ENCODE measurements at places on chromosomes 6 and 20.

DNA sequence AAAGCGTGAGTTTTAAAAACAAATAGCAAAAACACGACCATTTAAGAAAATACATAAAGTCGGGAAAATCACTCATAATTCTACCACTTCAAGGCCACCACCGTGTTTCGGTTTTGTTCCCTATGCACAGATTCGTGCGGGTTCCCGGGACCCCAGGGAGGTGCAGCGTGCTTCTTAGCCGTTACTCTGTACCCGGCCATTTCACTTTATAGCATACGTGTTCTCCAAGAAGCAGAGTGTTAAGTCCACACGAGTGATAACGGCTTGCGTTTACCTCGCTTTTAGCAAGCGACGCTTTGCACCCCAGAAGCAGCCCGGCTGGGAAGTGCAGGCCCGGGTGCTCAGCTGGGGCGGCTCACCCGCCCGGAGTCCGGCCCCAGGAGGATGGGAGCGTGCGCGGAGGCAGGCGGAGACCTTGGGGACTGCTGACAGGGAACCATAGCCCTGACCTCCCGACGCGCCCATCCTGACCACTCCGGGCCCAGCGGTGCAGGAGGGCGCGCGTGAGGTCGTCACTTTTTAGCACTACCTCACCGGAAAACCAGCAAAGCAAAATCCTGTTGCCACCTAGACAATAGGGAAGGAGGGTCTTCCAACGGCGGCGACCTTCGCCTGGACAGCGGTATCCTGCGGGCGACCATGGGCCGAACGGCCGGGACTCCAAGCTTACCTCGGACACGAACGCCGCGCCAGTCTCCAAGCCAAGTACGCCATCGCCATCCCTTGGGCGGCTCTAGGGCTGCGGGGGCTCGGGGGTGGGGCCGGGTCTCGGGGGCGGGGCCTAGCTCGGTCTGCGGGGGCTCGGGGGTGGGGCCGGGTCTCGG is at the start of gene ECI2:
Gene ECI2, minus strand, starts transcription at position 735 of the 824 bp plus-strand sequence. Its CDS starts 15 bp downstream, at position 720.
- peak; percentile 14 for DNase-seq

GRCh38 chr6:157708933-157709332 is 114.1 kb upstream of the SNX9 start:
- no peak for DNase-seq

GRCh38 chr20:53162251-53162835 is 190.2 kb downstream of the TSHZ2 start:
- DNase-seq = peak; percentile 60

- peak; percentile 48 for DNase-seq
Observed at GRCh38 chr6:97394160-97394748, 111.2 kb upstream of the MMS22L start.

DNA sequence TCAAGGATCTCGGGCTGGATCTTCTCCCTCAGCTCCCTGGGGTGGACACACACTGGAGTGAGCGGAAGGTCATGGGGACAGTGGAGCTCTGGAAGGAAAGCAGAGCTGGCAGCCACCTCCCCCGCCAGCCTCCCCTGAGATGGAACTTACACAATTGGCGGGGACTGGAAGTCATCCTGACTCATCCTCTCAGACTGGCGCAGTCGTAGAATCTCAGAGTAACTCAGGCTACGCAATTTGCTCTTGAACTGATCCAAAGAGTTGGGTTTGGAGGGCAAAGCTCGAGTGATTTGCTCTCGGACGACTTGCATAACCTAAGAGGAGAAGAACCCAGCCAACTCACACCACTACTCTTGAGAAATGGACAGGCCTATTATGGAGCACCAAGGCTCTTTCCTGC is 34.8 kb downstream of the ELMO2 start:
- DNase-seq = no peak

GRCh38 chr6:147776631-147777213 is 268.2 kb downstream of the SAMD5 start:
- DNase-seq = no peak

- peak; percentile 17 for DNase-seq
Observed at GRCh38 chr6:75673884-75674283, 72.2 kb downstream of the SENP6 start.

GRCh38 chr6:40719671-40720374 is 132.7 kb upstream of the LRFN2 start:
- peak; percentile 6 for DNase-seq

DNA sequence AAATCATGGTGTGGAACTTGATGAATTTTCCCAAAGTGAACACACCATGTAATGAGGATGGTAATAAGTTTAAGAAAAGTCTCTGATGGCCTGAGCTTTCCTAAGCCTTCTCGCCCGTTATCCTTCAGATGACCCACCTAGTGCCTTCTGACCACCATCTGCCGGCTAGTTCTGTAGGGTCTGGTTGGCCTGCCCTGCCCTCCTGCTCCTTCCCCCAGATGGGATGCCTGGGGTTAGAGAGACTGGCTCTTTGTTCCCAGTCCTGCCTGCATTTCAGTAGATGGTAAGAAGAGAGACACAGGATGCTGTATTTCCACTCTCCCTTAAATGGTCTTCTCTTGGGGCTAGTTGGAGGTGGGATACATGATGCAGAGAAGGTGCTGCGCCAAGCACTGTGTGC is 43.0 kb downstream of the TIAM2 start:
- DNase-seq = no peak

DNA sequence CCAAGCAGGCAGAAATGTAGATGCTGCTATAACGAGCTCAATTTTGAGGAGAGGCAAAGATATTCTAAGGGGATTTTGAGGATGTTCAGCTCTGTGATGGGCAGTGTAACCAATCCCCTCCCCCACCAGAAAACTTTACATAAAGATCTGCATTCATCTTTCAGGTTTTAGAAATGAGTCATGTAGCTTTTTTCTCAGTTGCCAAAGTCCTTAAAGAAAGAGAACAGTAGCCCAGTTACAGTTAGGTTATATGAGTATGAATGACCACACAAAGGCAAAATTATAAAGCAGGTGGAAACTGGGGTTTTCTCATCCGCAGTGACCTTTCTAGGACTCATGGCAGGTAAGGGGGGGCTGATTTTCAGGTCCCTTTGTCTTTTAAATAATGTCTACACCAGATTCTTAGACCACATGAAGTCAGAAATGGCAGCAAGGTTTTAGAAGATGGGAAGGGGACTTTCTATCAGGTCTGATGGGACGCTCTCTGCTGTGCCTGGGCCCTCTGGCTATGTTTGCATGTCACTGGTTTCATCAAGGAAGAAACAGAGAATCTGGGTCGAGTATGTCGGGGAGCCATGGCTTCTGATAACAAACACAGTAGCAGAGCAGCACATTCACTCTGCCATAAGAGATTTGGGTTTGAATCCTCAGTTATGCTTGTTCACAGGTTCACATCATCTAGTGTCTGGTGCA is 94.7 kb downstream of the CLIC5 start:
- no peak for DNase-seq

DNA sequence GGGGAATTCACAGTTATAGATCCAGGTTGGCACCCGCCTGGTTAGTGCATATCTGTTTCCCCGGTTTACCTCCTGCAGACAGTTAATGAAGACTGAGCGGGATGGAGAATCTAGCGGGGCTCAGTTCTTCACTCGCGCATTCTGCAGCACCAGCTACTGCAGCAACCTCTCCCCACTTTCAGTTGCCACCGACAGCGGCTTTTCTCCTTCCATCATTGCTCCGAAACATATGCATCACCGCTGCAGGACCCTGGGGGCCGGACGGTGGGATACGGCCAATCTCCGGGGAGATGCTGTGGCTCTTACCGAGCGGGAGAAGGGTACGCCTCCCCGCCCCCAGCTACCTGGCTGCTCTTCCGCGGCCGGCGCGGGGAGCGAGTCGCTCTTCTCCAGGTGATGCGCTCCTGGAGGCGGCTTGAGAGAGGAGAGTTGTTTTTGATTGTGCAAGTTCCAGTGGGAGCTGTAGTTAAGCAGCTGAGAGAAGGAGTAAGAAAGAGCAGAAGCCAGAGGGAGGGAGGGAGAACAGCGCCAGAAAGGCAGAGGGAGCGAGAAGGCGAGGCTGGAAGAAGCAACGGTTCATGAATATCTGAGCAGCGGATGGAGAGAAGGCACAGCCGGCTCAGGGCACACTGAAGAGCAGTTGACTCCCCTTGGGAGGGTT is at the start of gene SGK1:
Gene SGK1, minus strand, starts transcription at position 642 of the 661 bp plus-strand sequence. CDS start 652 bp downstream, outside the sequence.
- DNase-seq = no peak

GRCh38 chr6:37354526-37355384 is 972 bp downstream of the RNF8 start:
- DNase-seq = no peak

- DNase-seq = no peak
Observed at GRCh38 chr20:2136275-2136674, 34.6 kb downstream of the STK35 start.

GRCh38 chr6:156189195-156189594 is 588.0 kb upstream of the ARID1B start:
- no peak for DNase-seq

- no peak for DNase-seq
Observed at GRCh38 chr6:44859901-44860410, 468.2 kb upstream of the RUNX2 start.

DNA sequence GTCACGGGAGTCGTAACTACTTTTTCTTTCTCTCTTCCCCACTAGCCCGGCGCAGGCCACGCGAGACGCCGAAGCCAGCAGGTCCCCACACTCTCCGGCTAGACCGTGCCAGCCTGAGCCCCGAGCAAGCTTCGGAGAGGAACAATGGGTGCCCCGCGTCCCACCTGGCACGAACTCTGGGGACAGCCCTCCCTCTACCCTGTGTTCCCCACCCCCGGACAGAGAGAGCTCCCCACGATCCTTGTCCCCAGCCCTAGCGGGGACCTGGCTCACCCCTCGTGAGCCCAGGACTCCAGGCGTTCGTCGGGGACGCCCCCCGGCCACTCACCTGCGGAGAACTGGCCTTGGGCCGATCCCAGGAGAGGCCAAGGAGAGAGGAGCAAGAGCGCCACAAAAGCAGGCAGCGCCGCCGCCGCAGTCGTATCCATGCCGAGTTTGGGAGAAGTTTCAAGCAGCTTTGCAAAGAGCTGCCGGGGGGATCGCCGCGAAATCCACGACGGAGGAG is 416 bp downstream of the PTPRK start:
- no peak for DNase-seq

DNA sequence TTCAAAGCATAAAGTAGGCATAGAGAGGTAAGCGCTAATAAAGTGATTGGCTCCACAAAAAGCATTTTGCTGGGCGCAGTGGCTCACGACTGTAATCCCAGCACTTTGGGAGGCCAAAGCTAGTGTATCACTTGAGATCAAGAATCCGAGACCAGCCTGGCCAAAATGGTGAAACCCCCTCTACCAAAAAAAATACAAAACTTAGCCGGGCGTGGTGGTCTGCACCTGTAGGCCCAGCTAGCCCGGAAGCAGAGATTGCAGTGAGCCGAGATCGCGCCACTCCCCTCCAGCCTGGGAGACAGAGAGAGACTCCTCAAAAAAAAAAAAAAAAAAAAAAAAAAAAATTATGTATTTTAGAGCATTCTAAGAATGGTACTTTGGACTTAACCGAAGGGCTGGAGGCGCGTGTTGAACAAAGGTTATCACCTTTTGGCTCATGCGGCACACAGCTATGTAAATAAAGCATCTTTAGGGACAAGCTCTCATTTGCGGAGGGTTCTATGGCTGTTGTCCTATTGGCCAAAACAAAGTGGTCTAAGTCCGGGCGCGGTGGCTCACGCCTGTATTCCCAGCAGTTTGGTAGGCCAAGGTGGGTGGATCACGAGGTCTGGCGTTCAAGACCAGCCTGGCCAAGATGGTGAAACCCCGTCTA is 17.4 kb downstream of the HFE start:
- no peak for DNase-seq

- no peak for DNase-seq
Observed at GRCh38 chr6:2958331-2958711, 13.0 kb downstream of the SERPINB6 start.

DNA sequence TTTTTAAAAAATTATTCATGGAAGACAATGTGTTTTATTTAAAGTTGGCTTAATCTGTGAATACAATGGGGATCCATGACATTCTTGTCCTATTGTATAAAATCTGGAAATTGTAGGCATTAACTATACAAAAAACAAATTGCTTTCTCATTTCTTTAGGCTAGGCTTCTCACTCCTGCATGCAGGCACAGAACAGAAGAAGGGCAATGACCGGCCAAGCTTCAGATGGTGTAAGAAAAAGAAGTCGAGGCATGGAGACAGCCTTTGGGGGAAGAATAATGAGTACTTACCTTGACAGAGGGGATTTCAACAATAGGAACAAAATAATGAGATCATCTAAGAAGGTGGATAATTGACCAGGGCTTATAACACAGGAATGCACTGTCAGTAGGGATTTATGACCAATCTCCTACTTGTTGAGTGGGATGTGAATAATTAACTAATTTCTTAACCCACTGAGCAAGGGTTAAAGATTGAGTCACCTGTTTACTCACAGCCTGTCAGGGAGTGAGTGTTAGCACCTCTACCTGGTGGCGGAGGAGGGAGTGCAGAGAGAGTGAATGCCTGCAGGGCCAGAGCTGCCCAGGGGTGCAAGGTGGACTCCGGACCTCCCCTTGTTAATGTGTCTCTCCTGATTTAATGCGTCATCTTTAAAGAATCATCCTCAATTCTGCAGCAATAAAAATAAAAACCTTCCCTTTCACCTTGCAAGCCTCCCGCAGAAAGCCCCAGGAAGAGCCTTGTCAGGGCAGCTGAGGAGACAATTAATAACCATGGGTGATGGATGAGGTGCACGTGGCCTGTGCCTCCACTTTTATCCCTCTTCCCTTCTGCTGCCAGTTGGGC is 3.9 kb downstream of the SLC22A2 start:
- DNase-seq = no peak

- no peak for DNase-seq
Observed at GRCh38 chr20:35698298-35699126, 640 bp downstream of the NFS1 start.

- DNase-seq = no peak
Observed at GRCh38 chr6:42022755-42023384, 27.5 kb upstream of the TAF8 start.

DNA sequence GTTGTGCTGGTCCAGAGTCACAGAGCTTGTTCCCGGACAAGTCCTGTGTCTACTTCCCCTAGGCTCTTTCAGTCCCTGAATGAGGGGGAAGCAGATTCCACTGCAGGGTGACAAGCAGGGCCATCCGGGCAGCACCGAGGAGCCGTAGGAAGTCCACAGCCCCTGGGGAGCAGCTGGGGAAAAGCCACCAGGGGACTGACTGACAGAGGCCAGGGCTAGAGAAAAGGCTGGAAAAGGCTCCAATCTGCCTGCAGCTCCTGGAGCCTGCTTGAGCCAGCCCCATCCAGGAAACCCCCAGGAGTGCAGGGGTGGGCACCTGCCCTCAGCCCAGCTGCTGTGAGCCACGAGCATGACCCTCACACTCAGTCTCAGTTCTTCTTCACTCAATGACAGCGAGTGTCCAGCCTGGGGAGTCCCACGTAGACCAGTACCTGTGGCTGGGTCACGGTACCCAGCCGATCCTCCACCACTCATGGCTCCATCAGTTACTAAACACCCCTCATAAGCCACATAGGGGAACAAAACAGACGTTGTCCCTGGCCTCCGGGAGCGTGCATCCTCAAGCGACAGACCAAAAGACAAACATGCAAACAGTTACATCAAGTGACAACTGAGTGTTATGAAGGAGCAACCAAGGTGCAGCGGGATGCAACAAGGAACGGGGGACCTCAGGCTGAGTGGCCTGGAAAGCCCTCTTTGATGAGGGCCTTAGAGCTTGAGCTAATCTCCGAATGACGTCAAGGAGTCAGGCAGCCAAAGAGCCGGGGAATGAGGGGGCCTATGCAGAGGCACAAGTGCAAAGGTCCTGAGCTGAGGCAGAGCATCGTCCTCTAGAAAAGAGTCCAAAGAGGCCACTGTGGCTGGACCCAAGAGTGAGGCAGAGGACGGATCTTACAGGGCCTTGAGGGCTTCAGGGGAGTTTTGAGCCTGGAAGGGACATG is 24.8 kb upstream of the VSTM2L start:
- no peak for DNase-seq
